ENCODE measurements at places on chromosomes 16 and 17. TPM values are rescaled to one million over a fixed set of nuclear protein-coding genes. Genes with fewer than 3 reads are reported as not detected.

CHP2 gene
- 22.6 TPM for total RNA-seq

PDXDC1 gene
- total RNA-seq: 58.6 TPM

B4GALNT2 gene
- 0.13 TPM for total RNA-seq

SHISA6 gene
- total RNA-seq: 11.0 TPM

SP6 gene
- total RNA-seq: 0.62 TPM

POLR3K gene
- total RNA-seq: 7.1 TPM

TMEM220 gene
- 10.3 TPM for total RNA-seq

HBA2 gene
- 11,939 TPM for total RNA-seq

SLC52A1 gene
- not detected for total RNA-seq

ABCC11 gene
- total RNA-seq: not detected

WNT9B gene
- total RNA-seq: not detected

ZNF469 gene
- 2.9 TPM for total RNA-seq

KRTAP9-2 gene
- not detected for total RNA-seq

NPIPB6 gene
- 8.5 TPM for total RNA-seq

SLC6A2 gene
- 1.1 TPM for total RNA-seq

ARL5C gene
- not detected for total RNA-seq

TP53TG3 gene
- total RNA-seq: not detected

CHST6 gene
- total RNA-seq: 0.58 TPM

KRTAP17-1 gene
- not detected for total RNA-seq

KRTAP2-3 gene
- not detected for total RNA-seq

JPH3 gene
- total RNA-seq: 0.22 TPM

DLX4 gene
- not detected for total RNA-seq

FBXL16 gene
- total RNA-seq: 6.5 TPM

PALB2 gene
- total RNA-seq: 15.6 TPM

FLYWCH2 gene
- 17.7 TPM for total RNA-seq

ZPBP2 gene
- not detected for total RNA-seq

FBXW10 gene
- total RNA-seq: not detected

ZSCAN10 gene
- not detected for total RNA-seq

DNAAF8 gene
- 0.31 TPM for total RNA-seq

FBXO39 gene
- 0.98 TPM for total RNA-seq

Data from sciatic nerve (tissue), 2 donors.